ENCODE measurements at places on chromosomes 16 and 17.

GRCh38 chr17:66951605-66951953 lies 12.9 kb upstream of the CACNG4 start:
- DNase-seq, result no peak

DNA sequence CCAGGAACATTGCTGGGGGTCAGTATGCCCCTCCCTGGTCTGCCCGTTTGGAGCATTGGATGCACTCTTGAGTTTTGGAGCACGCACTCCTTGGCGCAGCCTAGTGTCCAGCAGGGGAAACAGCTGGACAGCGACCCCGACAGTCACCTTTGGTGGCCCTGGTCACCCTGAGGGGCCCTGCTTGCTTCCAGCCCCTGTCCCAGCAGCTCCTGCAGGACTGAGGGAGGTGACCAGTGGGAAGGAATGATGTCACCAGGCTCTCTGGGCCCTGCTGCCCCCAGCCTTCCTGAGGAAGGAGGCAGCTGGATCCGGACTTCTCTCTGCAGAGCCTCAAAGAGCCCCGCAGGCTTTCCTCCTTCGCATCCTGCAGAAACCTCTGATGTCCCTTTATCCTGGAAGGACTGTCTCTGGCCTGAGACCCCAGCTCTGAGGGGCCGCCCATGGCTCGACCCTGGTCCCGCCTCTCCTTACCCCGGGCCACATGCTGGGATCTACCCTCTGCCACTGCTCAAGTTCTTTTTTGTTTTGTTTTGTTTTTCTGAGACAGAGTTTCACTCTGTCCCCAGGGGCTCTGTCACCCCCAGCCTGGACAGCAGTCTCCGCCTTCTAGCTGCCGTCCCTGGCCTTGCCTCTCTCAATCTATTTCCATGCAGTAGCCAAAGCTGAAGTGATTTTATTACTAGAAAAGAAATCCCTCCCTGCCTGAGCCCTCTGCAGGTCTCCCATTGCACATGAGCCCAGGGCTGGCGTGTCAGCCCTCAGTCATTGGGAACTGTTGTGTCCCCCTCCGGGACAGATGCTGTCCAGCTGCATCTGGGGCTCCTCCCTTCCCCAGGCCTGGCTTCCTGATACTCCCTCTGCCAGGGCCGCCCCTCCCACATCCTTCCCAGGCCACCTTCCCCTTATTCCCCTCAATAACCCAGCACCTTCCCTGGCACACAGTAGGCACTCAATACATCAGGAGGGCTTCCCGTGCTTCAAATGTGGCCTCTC lies 11.6 kb downstream of the ZSCAN10 start:
- DNase-seq, result no peak

- no peak for DNase-seq
Observed at GRCh38 chr17:27671591-27671910, 40.6 kb downstream of the LGALS9 start.

DNA sequence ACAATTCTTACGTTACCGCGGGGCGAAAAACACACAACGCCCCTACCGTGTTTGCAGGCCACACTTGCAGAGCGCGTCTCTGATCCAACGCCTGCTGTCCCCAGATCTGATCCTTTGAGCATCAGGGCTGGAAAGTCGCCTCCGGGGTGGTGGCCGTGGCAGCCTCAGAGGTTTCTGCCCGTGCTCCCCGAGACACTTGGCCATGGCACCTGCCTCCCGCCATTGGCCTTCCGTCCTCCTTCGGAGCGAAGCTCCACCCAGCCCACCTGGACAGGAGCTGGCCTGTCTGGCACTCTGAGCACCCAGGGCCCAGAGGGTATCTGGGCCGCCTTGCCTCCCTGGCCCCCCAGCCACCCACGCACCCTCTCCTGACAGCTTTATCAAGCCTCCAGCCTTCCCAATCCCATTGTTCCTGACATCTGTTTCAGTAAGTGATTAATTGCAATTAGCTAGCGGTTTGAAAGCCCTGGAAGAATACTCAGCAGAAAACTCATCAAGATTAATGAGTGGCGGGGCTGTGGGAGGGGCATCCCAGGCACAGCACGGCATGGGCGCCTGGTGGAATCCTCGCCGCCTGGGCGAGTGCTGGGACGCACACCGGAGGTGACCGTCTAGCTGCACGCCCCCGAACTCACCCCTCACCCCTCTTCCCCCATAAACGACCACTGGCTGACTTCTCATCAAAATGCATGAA lies 181.5 kb upstream of the GSE1 start:
- DNase-seq, result no peak

Measured in stimulated activated CD4-positive, alpha-beta T cell treated with anti-CD3 and anti-CD28 coated beads, Interleukin-1b, Interleukin-23, amount 100 ng/mL, for 1 hour (primary cell).